Hematopoietic multipotent progenitor cell treated with erythropoietin and hydrocortisone succinate and interleukin-3 and kit ligand, for 4 days (in vitro differentiated cells): ENCODE measurements at places on chromosomes 2 and 18.
A peak's percentile ranks its signal among the peaks of the same experiment; 100 is the strongest.

GRCh38 chr2:73998933-73999332, 14.2 kb downstream of the TET3 start:
- no peak for DNase-seq

DNA sequence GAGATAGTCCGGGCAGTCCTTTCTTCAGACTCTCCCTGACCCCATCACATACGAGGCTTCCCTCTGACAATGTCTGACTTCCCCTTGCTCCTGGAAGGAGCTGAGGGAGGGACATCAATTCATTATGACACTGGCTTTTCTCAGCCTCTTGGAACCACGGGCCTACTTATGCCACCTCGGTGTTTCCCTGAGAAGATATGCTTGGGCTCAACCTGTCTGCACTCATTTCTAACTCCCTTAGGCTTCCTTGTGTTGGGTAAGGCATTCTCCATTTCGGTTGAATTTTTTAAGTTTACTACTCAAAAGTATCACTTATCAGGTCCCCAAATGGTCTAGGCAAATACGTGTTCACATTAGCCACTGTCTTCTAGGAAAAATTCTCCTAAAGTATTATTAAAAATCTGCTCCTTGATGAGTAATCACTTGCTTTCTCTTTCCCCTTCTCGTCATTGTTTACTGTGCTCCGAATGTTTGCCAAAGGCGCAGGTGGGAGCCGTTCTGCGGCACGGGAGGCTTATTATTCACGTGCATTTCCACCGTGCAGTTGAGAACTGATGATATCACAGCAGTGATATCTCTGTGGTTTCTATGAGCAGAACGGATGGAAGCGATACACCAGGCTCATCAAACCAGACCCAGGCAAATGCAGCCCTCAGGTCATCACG, 33.1 kb downstream of the ARL4C start:
- DNase-seq = no peak

DNA sequence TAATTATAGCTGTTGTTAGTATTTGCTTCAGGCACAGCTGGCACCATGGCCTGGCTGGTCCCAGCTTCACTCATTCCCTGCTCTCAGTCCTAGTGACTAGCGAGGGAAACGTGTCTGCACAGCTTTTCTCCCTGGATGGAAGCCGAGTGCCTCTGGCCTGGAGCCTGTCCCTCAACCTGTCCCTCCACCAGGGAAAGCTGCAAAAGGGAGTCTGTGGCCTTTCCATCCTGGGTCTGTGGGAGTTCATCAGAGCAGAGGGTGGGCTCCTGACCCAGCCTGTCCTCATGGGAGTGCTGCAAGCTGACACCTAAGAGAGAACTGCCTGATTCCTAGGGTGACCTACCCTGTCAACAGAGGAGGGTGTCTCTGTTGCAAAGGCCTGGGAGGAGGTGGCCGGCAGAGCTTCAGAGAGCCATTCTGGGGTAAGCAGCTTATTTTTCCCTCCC, 118.3 kb downstream of the CAPN13 start:
- no peak for DNase-seq

DNA sequence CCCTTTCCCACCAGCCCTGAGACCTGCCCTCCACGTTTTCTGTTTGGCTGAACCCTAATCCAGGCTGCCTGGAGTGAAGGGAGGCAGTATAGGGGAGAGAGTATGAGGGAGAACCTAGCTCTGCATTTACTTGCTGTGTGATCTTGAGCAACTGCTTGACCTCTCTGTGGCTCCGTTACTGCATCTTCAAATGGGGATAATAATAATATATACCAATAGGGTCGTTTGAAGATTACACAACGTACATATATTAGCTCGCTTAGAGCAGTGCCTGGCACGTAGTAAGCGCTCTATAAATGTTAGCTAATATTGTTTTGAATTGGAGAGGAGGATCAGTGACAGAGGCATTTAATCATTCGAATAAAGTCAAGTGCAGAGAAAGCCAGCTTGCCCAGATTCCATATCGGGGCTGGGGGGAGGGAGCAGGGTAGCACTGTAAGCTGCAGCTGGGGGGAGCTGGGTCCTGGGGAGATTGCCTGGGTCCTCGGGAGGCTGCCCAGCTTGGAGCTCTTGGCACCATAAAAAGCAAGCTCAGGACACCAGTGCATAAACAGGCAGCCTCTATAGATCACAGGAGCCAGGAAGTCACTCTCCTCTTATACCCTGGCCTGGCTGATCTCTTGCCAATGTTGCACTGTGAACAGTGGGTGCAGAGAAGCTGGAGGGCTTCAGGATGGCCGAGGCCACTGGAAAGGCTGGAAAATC, 19.1 kb downstream of the KCNK3 start:
- DNase-seq = no peak

- DNase-seq = peak; percentile 72
Measured at GRCh38 chr18:13136056-13136903, 82.3 kb upstream of the LDLRAD4 start.

GRCh38 chr2:118014492-118014824, 588 bp upstream of the CCDC93 start:
- DNase-seq = no peak

GRCh38 chr2:217671075-217671474, 331.7 kb downstream of the TNS1 start:
- no peak for DNase-seq

DNA sequence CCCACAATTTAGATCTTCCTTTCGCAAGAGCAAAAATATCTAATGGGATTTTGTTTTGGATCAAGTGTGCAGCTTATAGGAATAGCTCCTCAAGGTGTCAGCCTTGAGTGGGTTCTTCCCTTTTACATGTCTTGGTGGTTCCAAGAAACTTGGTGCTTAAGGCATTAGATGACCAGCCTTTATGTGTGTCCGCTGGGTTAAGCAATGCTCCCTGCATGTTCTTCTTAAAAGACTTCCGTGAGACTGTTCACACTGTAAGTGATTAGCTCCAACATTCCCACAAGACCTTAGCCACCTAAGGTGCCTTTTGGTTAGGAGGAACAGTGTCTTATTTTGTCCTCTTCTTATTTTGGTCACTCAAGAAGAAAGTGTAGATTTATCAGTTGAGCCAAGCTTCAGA, 44.3 kb upstream of the GPR39 start:
- no peak for DNase-seq

DNA sequence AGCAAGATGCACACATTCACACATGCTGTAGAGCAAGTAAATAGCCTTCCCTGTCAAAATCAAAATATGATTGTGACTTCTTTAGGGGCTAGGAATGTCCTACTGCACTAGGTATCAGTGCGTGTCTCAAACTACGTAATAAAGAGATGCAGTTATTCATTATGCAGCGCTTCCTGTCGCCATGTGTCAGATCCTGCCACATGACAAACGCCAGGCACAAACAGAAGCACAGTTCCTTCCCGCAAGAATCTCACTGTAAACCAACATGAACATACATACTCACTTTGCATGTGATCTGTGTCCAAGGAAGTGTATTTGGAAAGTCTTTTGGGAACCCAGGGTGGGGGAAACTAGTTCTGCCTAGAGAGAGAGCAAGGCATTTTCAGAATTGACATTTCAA, 599.9 kb downstream of the RNF144A start:
- no peak for DNase-seq
